Right cardiac atrium (tissue), 5 donors: ENCODE measurements at places on chromosomes 16 and 17.
A peak's percentile ranks its signal among the peaks of the same experiment; 100 is the strongest.

GRCh38 chr17:73900516-73900915 lies 256.3 kb upstream of the SDK2 start:
- DNase-seq, result no peak

DNA sequence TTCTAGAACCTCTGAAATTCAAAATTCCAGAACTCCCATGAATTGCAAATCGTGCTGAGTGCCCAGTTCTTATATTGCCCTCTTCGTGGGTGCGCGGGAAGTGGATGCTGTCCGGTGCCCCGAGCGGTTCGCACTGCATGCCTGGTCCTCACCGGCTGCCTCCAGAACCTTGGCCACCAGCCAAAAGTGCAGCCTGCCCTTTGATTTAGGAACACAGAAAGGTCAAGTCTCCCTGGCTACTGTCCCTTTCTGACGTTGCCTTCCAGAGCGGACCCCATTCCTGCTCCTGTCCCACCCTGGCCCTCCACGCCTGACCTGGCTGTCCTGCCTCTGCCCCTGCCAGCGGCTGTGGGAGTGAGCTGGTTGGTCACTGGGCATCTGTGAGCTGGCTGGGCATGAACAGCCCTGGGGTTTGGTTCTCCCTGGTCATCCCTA lies 9.7 kb downstream of the NEUROD2 start:
- DNase-seq, result no peak

GRCh38 chr17:1638171-1638590 lies 7.4 kb downstream of the SCARF1 start:
- DNase-seq, result no peak

DNA sequence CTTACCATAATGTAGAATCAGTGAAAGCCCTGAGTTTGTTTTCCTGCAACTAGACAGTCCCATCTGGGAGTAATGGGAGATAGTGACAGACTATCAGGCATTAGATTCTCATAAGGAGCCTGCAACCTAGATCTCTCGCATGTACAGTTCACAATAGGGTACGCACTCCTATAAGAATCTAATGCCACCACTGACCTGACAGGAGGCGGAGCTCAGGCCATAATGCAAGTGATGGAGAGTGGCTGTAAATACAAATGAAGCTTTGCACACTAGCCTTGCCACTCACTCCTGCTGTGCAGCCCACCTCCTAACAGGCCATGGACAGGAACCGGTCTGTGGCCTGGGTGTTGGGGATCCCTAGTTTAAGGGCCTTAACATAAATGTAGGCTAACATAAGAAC lies 21.4 kb downstream of the THUMPD1 start:
- DNase-seq, result no peak

- DNase-seq, result no peak
Measured at GRCh38 chr17:83056583-83057396, 22.6 kb upstream of the METRNL start.

DNA sequence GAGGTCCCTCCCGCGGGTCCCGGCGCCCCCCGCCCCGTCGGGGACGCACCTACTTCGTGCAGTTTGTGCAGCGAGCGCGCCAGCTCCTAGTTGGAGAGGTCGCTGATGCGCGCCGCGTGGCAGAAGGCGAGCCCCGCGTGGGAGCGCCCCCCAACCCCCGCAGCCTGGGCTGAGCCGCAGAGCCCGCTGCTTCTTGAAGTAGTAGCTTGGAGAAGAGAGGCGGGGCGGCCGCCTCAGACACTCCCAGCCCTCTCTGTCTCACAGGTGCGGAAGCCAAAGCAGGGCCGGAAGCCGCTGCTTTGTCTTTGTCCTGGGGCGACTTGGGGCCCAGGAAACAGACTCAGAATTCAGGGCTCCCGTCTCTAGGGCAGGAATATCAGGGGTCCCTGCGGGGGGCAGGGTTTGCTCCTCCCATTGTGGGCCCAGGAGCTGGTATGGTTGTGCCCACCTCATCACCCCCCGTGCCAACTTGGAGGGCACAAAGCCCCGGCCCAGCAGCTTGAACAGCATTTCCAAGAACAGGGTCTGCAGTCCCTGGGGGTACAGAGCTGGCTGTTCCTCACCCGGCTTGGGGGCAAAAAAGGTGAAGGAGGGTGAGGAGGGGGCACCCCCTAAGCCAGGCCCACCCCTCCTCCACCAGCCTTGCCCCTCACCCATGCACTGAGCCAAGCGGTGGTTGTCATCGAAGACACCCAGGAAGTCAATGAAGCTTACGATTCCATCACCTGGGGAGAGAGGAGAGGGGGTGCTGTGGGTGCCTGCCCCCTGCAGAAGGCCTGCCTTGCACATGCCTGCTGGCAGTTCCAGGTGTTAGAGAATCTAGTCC lies 13.5 kb downstream of the SPATA32 start:
- peak; percentile 74 for DNase-seq

GRCh38 chr17:75047398-75048098 lies 523 bp downstream of the KCTD2 start:
- peak; percentile 84 for DNase-seq

- no peak for DNase-seq
Measured at GRCh38 chr16:75139498-75139897, 8.8 kb upstream of the ZFP1 start.

GRCh38 chr17:10337976-10338375 lies 34.8 kb downstream of the MYH13 start:
- DNase-seq, result no peak

DNA sequence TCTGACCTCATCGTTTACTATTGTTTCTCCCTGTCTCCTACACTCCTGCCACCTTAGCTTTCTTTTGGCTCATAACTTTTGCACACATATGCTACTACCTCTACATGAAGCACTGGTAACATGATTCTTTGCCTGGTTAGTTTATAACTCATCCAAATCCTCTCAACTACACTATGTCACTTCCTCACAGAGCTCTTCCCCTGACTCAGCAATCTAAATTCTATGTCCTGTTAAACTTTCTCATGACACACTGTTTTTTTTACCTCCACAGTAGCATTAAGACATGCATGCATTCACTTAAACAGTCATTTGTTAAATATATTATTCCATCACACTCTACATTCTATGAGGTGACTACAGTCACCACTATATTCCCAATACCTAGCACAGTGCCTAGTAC lies 19.7 kb downstream of the APPBP2 start:
- no peak for DNase-seq

DNA sequence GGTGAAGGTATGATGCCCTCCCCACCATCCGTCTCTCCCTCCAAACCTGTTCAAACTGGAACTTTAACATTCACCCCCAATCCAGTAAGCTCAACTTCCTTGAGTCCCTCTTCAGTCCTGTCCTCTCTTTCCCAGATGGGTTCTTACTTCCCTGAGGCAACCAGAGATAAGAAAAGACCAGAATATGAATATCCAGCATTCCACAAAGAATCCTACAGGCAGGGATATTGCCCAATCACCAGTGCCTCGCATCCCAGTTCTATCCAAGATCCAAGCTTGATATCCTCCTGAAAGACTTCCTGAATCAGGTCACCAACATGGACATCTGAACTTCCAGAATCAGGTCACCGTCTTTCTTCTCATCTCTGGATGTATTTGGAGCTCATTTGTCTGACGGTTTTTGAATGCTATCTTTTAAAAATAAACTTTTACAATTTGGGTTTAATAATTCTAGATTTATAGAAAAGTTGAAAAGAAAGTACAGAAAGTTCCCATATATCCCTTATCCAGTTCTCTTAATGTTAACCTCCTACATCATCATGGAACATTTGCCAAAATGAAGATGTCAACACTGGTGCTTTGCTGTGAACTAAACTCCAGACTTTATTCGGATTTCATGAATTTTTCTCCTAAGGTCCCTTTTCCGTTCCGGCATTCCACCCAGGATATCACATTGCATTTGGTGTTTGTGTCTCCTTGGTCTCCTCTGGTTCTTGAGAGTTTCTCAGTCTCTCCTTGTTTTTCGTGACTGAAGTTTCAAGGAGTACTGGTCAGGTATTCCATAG lies 13.7 kb upstream of the COL1A1 start:
- no peak for DNase-seq
